Stimulated activated CD8-positive, alpha-beta memory T cell treated with anti-CD3 and anti-CD28 coated beads, Interleukin-2, amount 100 ng/mL, for 1 hour (primary cell): ENCODE measurements at places on chromosomes 2 and 18.

DNA sequence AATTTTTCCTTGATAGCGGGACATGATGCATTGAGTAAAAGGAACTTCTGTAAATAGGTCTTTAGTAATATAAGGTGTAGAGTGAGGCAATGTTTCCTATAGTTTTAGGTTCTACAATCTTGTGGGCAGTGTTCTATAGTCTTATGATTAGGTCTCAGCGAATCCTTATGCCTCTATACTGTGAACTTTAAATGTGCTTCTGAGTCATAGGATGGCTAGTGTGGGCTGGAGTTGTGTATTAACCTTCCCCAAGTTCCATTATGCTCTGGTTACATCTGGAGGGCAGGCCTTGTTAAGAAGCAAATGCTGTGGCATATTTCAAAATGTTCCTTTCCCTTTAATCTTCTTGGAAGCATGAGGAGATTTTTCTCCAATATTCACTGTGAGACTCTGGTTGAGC is 73.5 kb downstream of the ROCK2 start:
- no peak for DNase-seq

GRCh38 chr2:88099798-88100488 is 27.9 kb downstream of the FABP1 start:
- DNase-seq, result no peak

GRCh38 chr2:25981596-25982272 is 563 bp downstream of the KIF3C start:
- DNase-seq, result no peak

DNA sequence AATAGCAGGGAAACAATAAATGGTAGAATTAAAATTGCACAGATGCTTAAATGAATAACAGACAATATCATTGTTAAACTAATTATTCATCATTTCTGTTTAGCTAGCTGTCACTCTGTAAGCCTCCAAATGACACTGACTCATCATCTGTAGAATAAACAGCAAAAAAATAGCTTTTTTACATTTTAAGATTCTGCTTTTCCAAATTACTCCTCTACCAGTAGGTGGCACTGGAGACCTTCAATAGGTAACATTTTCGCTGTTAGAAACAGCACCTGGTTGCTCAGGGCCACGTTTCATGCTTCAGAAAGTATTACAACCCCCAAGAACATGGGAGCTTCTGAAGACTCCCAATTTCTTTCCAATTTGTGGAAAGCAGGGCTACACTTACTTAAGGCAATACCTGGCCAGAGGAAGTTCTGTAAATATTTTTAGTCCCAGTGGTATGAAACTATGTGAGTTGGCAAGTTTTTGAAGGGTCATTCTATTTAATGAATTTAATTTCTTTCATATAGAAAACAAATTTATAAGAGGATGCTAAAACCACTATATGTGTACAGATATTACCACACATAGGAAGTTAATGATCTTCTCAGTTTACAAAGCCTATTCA is 45.4 kb downstream of the TTN start:
- no peak for DNase-seq

- no peak for DNase-seq
Measured at GRCh38 chr2:190121971-190122370, 59.4 kb upstream of the MSTN start.

GRCh38 chr2:112884869-112885505 is 26.0 kb upstream of the IL37 start:
- peak; percentile 23 for DNase-seq
